Stimulated activated naive CD8-positive, alpha-beta T cell treated with anti-CD3 and anti-CD28 coated beads, Interleukin-15, amount 100 ng/mL, for 72 hours (primary cell): ENCODE measurements at places on chromosomes 5 and 9.

- no peak for DNase-seq
Observed at GRCh38 chr5:157324237-157324636, 58.3 kb downstream of the CYFIP2 start.

DNA sequence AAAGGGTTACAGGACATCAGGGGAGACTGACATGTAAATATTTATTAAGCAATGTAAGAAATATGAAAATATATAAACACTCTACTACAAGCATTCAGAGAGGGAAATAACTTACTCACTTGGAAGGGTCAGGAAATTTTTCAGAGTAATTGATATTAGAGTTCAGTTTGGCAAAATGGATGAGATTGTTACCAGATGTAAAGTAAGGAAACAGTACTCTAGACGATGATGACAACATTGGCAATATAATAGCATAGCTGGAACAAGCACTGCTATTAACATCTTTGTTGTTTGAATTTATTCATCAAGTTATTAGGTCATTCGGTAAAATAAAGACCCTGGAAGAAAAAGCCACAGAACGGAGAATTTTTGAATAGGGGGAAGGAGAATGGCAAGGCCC lies 49.1 kb downstream of the GNA14 start:
- no peak for DNase-seq

GRCh38 chr5:18551716-18552115 lies 917.5 kb downstream of the TAF11L14 start:
- no peak for DNase-seq

GRCh38 chr5:9439531-9440292 lies 106.2 kb downstream of the SEMA5A start:
- no peak for DNase-seq

GRCh38 chr5:160271396-160271795 lies 41.0 kb downstream of the CCNJL start:
- no peak for DNase-seq

- DNase-seq = no peak
Observed at GRCh38 chr9:13264788-13265187, 14.7 kb downstream of the MPDZ start.

- DNase-seq = no peak
Observed at GRCh38 chr5:174876-175465, 16.3 kb upstream of the LRRC14B start.

DNA sequence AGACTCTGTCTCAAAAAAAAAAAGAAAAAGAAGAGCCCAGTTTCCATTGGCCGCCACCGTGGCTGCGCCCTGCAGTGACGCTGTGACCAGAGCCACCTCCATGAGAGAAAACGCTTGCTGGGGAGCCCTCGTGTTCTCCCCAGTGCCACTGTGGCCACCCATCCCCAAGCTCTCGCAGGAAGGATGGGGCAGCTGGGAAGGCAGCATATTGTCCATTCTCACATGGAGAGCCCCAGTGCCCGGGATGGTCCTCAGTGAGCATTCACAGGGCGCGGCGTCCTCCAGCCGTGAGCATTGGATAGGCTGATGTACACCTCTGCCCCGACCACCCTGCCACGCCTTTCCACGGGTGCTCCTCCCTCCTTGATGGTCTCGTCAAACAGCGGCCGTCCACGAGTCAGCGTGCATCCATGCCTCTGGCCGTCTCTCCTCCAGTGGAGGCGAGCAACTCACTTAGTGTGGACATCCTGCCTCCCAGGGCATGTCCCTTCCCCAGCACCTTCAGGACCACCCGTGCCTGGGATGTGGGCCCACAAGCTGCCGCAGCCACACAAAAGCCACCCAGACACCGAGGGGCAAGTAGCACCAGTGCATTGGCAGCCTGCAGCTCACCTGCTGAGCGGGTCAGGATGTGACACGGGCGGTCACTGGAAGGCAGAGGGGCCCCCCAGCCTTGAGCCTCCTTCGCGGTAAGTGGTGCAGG lies 23.4 kb upstream of the SLC6A19 start:
- no peak for DNase-seq

GRCh38 chr5:67612961-67613360 lies 416.4 kb upstream of the CD180 start:
- DNase-seq = no peak

GRCh38 chr9:10045598-10045997 lies 567.2 kb downstream of the PTPRD start:
- no peak for DNase-seq

- DNase-seq = no peak
Observed at GRCh38 chr9:85428230-85428629, 313.5 kb downstream of the AGTPBP1 start.

GRCh38 chr9:89317282-89317681 lies 1.0 kb upstream of the SECISBP2 start:
- no peak for DNase-seq

DNA sequence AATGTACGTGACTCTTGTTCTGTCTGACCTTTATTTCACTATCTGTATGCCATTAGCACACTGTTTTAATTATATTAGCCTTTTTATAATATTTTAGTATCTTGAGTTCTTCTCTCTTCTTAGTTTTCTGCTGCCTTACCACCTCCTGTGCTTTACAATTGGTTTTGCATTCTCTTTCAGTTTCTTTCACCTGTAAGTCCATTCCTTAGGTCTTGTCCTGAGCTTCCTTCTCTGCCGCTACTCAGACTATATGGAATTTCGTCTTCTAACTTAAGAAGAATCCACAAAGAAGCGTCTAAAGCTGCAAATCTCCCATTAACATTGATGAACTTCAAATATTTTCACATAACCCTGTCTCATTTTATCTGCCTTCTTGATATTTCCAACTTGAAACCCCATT lies 642.9 kb downstream of the MAT2B start:
- DNase-seq = no peak

GRCh38 chr5:149129181-149129580 lies 12.1 kb upstream of the ABLIM3 start:
- DNase-seq = no peak

GRCh38 chr9:89410022-89410421 lies 87.9 kb downstream of the SEMA4D start:
- DNase-seq = no peak

GRCh38 chr5:107820429-107820828 lies 149.7 kb upstream of the EFNA5 start:
- DNase-seq = no peak
